Glutamatergic neuron (in vitro differentiated cells): ENCODE measurements at places on chromosomes 1 and 21. TPM values are rescaled to one million over a fixed set of nuclear protein-coding genes. Genes with fewer than 3 reads are reported as not detected.

The FCRLB gene
- total RNA-seq: 0.34 TPM

The TMPRSS15 gene
- not detected for total RNA-seq

The KHDRBS1 gene
- 266 TPM for total RNA-seq

The PDZK1 gene
- 1.7 TPM for total RNA-seq

The NPR1 gene
- total RNA-seq: not detected

The FABP3 gene
- 148 TPM for total RNA-seq

The MSTO1 gene
- 55.7 TPM for total RNA-seq

The CCDC24 gene
- 6.3 TPM for total RNA-seq

The SPATA6 gene
- 11.3 TPM for total RNA-seq

The SUSD4 gene
- 0.47 TPM for total RNA-seq

The OLFML3 gene
- total RNA-seq: 2.9 TPM

The BARHL2 gene
- total RNA-seq: 0.27 TPM

The TDRD5 gene
- total RNA-seq: not detected
